Thoracic aorta (tissue), 2 donors: ENCODE measurements at places on chromosomes 12 and 14. TPM values are rescaled to one million over a fixed set of nuclear protein-coding genes. Genes with fewer than 3 reads are reported as not detected.

CRADD gene
- 33.0 TPM for total RNA-seq

- no peaks in the 10 kb centered on the region for H3K27me3 ChIP-seq
- no peaks in the 10 kb centered on the region for H3K36me3 ChIP-seq
- no peak for DNase-seq
- H3K27ac ChIP-seq, result no peak overlapping the region
Measured at GRCh38 chr12:90974286-90974685, 19.3 kb upstream of the CCER1 start.

DNA sequence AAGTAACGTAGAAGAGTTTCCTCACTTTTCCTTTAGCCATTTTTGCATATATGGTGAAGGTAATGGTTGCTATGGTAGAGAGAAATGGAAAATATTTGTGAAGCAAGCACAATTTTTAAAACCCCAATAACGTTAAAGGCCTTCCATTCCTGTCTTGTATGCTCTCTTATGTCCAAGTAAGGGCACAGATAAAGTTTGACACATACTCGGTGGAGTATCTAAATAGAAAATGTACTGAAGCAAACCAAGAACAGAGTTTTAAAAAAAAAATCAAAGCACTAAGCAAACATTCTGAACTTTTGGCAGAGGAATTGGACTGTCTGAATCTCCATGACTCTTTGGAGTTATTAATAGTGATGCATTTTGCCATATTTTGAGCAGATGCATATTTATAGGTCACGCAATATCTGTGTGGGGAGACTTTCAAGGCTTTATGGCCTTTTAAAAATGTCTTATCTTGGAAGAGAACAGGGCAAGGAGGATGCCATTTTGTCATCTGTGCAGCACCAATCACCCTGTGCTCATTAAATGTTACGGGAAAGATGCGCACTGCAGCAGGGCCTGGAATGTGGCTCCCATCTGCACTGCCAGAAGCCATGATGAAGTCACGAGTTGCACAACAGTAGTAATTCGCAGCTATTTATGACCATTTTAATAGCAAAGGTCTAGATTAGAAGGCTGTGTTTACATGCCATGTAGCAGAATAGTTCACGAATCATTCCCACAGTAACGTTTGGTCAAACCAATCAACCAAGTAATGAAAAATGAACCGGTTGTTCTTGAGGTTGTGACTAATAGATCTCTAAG lies 23.3 kb upstream of the AMIGO2 start:
- no peak overlapping the region for H3K4me3 ChIP-seq
- no peaks in the 10 kb centered on the region for H3K27me3 ChIP-seq

- H3K27ac ChIP-seq, result no peak overlapping the region
- no peak for DNase-seq
- no peaks in the 10 kb centered on the region for H3K27me3 ChIP-seq
- peaks cover 6% of the 10 kb centered on the region for H3K4me1 ChIP-seq
- no peaks in the 10 kb centered on the region for H3K36me3 ChIP-seq
Measured at GRCh38 chr12:59808317-59808910, 212.6 kb downstream of the SLC16A7 start.

PRR4 gene
- 5.7 TPM for total RNA-seq

DNA sequence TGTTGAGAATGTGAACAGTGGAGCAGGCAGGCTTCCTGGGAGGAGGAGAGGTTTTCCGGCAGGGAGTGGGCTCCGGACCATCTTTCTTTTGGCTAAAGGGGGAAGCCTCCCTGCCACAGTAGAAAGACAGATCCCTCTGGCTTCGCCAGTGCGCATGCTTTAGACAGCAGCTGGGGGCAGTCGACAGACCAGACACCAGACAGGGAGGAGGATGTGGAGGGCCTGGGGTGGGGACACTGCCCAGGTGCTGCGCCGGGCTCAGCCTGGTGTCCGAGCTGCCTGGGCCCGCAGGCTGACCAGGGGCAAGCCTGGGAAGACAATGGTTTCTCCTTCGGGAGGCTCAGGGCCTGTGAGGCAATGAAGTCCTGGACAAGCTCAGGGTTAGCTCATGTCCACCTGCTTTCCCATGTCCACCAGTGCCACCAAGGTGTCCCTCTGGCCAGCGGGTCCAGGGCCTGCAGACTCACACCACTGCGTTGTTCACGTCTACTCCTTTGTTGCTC lies 67.3 kb downstream of the PRIMA1 start:
- no peak overlapping the region for H3K4me3 ChIP-seq
- no peaks in the 10 kb centered on the region for H3K4me1 ChIP-seq
- no peak overlapping the region for H3K27ac ChIP-seq

GRCh38 chr12:75790219-75790618 lies 241.4 kb downstream of the PHLDA1 start:
- no peaks in the 10 kb centered on the region for H3K4me1 ChIP-seq
- H3K4me3 ChIP-seq, result no peak overlapping the region
- H3K36me3 ChIP-seq, result no peaks in the 10 kb centered on the region
- no peak overlapping the region for H3K27ac ChIP-seq

DNA sequence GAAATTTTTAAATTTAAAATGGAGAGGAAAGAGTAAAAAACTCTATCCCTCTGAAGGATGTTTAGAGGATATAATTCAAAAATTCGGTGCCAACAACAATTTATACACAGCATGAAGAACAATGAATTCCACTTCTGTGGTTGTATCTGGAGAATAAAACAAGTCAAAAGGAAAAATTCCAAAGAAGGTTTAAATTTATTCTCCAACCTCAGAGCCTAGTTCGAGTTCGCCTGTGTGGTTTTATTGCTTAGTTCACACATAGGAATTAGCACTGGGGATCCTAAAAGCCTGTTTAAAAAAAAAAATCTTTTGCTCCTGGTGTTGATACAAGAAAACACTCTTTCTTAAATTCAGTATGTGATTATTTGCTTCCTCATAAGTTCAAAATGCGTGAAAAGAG lies 79.2 kb downstream of the LLPH start:
- DNase-seq, result no peak
- no peaks in the 10 kb centered on the region for H3K36me3 ChIP-seq
- no peaks in the 10 kb centered on the region for H3K4me1 ChIP-seq
- H3K27ac ChIP-seq, result no peak overlapping the region

SFSWAP gene
- total RNA-seq, result 63.2 TPM

PPP1CC gene
- 76.4 TPM for total RNA-seq

CIROP gene
- not detected for total RNA-seq

MYH6 gene
- total RNA-seq, result not detected

SLC5A8 gene
- total RNA-seq, result not detected

- peaks cover 16% of the 10 kb centered on the region for H3K4me1 ChIP-seq
- H3K36me3 ChIP-seq, result peaks cover 7% of the 10 kb centered on the region
- no peak overlapping the region for H3K4me3 ChIP-seq
- H3K27ac ChIP-seq, result no peak overlapping the region
Measured at GRCh38 chr14:105394714-105395537, 3.4 kb upstream of the TEX22 start.

ADCY4 gene
- 25.5 TPM for total RNA-seq

DNA sequence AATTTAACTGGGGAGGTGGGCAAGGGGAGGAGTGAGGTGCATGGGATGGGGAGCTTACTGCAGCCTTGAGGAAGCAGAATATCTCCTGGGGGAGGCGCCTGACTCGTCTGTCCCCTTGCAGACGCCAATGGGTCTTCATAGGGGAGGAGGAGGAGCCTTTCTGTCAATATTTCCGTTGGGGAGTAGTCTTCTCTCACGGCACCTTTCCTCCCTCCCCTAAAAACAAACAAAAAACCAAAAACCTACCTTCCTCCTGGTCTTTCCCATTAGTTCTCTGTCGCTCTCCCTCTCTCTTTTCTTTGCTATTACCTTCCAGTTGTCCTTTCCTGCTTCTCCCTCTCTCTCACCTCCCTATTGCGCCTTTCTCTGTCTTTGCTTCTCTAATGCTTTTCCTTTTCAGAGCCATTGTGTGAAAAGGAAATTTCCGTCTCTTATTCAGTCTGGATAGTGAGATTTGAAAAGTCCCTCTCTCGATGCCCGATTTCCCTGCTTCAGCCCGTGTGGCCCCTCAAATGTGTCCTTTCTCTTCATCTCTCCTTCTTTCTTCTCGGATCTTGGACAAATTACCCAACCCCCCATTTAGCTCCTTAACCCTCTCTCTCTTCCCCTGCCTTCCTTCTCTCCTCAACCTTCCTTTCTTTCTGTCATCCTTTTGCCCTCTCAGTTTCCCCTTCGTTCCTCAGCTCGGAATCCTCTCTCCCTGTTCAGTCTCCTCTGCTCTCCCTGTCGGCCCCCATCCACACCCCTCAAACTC lies 5.9 kb downstream of the GPR84 start:
- no peaks in the 10 kb centered on the region for H3K27me3 ChIP-seq
- H3K4me1 ChIP-seq, result peaks cover 11% of the 10 kb centered on the region
- H3K36me3 ChIP-seq, result no peaks in the 10 kb centered on the region
- no peak for DNase-seq
- peak overlapping the region; percentile 92 for H3K4me3 ChIP-seq

DNA sequence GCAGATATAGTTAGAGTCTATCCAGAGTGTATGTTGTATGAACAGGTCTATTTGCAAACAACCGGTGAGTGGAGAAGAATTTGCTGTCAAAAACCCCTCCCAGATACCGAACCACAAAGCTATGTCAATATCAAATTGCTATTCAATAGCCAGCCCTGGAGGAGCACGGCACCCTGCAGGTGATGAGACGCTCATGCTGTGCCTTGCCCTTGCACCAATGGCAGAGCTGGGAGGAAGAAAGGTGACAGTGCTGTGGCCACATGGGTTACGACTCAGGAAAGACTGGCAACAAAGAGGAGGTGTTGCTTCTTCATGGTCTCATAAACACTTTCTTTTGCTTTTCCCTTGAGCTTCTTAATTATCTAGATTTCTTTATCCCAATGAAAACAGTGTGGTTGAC lies 55.7 kb downstream of the PAX9 start:
- no peaks in the 10 kb centered on the region for H3K27me3 ChIP-seq
- H3K27ac ChIP-seq, result no peak overlapping the region
- H3K4me3 ChIP-seq, result no peak overlapping the region
- no peaks in the 10 kb centered on the region for H3K36me3 ChIP-seq
- no peaks in the 10 kb centered on the region for H3K4me1 ChIP-seq
- DNase-seq, result no peak

TRIM9 gene
- total RNA-seq, result 0.41 TPM

DNA sequence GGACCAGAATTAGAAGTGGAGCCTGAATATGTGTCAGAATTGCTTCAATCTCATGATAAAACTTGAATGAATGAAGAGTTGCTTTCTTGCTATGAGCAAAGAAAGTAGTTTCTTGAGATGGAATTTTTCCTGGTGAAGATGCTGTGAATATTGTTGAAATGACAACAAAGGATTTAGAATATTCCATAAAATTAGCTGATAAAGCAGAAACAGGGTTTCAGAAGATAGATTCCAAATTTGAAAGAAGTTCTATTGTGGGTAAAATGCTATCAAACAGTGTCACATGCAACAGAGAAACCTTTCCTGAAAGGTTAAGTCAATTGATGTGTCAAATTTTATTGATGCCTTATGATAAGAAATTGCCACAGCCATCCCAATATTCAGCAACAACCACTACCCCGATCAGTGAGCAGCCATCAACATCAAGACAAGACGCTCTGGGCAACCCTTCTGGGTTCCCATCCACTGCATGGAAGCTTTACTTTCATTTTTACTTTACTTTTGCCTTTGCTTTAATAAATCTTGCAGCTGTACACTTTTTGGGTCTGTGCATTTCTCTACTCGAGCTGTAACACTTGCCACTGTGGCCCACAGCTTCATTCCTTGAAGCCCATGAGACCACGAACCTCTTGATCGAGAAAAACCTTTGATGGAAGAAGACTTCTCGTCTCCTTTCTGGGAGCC lies 104.0 kb upstream of the SSTR1 start:
- no peaks in the 10 kb centered on the region for H3K4me1 ChIP-seq
- H3K27me3 ChIP-seq, result no peaks in the 10 kb centered on the region

GRCh38 chr12:26279091-26279490 lies 83.7 kb downstream of the SSPN start:
- no peaks in the 10 kb centered on the region for H3K36me3 ChIP-seq
- no peak overlapping the region for H3K27ac ChIP-seq
- no peak overlapping the region for H3K4me3 ChIP-seq
- DNase-seq, result no peak
- no peaks in the 10 kb centered on the region for H3K27me3 ChIP-seq

- H3K27ac ChIP-seq, result no peak overlapping the region
- no peaks in the 10 kb centered on the region for H3K27me3 ChIP-seq
- H3K4me3 ChIP-seq, result no peak overlapping the region
Measured at GRCh38 chr14:102973706-102974285, 51.3 kb downstream of the AMN start.

GRCh38 chr14:100850841-100851585 lies 25.1 kb downstream of the MEG3 start:
- no peak overlapping the region for H3K4me3 ChIP-seq
- no peak overlapping the region for H3K27ac ChIP-seq
- H3K4me1 ChIP-seq, result no peaks in the 10 kb centered on the region
- no peak for DNase-seq
- no peaks in the 10 kb centered on the region for H3K27me3 ChIP-seq

DNA sequence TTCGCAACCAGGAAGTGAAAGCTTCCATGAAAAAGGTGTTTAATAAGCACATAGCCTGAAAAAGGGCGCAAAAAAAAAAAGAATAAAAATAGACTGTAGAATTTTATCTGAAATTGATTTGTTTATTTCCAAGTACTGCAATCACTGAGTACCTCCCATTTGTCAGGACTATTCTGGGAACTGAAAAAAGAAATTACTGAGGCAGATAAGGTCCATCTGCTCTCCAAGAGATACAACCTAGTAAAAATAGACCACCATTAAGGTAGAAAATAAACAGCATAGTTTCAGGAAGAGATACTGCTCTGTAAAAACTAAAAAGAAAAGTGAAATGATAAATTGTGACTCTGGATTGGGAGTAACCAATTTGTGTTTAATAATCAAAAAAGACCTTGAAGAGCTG lies 24.7 kb downstream of the OR4N2 start:
- H3K4me1 ChIP-seq, result no peaks in the 10 kb centered on the region
- no peak overlapping the region for H3K27ac ChIP-seq
- H3K4me3 ChIP-seq, result no peak overlapping the region
- no peaks in the 10 kb centered on the region for H3K27me3 ChIP-seq
- H3K36me3 ChIP-seq, result no peaks in the 10 kb centered on the region
- DNase-seq, result no peak

DNA sequence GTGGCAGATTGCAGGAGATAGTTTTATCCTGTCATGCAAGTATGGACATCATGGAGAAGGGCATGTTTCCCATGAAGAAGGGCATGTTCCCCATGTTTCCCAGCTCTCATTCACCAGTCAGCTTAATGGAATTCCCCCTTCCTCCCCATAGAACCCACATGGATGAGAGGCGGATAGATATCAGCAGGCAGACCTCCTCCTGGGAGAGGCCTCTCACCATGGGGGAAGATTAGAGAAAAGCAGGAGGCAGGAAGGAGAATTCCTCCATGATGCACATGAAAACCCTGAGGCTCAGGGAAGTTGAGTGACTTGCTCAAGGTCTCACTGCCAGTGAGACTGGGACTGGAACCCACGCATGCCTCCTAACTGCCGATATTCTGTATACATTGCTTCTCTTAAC lies 92.9 kb upstream of the FOXN3 start:
- H3K36me3 ChIP-seq, result no peaks in the 10 kb centered on the region
- H3K27ac ChIP-seq, result no peak overlapping the region
- DNase-seq, result no peak
- H3K27me3 ChIP-seq, result no peaks in the 10 kb centered on the region
